GM03348 (cell line): ENCODE measurements at places on chromosomes 12 and 14.

DNA sequence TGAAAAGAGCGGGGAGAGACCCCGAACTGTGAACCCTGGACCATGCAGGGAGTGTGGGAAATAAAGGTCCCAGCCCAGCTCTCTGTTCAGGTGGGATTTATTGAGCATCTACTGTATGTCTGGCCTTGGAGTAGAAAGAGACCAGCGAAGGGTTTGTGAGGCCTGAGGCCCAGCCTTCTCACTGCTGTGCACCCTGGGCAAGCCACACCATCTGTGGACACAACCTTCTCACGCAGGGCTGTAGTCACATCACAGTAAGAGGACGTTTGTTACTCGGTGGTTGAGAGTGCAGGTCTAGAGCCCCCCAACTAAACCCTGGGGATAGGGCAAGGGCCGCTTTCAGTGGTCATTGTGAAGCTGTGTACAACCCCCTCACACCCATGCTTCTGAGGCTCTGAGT, 18.2 kb downstream of the FAM222A start:
- DNase-seq, result no peak

DNA sequence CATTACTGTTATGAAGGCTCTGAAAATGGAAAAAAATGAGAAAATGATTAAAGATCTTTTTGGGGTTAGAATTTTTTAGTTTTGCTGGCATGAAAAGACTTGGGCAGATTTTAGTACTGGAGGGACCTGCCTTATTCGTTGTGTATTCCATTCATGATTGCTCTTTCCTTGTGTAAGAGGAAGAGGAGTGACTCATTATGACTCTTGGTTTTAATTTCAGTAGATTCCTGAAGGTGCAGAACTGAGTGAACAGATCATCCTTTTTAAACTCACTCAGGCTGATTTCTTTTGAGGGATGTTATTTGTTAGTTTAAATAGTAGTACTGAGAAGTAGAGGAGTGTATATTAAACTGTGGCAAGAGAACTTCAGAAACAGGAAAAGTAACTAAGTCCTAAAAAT, 41.6 kb downstream of the AKAP6 start:
- peak; percentile 79 for DNase-seq

DNA sequence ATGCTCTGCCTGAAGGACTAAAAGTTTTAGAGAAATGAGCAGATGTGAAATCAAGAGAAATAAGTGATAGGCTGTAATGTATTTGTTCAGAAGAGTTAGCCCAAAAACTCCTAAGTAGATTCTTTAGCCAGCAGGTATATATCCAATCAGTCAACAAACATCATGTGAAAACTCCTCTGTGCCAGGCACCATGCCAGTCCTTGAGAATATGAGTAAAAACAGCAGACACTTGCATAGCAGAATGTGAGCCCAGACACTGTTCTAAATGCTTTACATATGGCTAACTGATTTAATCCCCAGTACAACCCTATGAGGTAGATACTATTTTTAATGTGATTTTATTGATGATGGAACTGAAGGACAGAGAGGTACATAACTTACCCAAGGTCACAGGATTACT, 329.8 kb downstream of the PAWR start:
- DNase-seq, result no peak

- DNase-seq, result no peak
Measured at GRCh38 chr12:48958049-48958388, 732 bp upstream of the ARF3 start.

GRCh38 chr14:37422748-37423147, 172.3 kb downstream of the FOXA1 start:
- no peak for DNase-seq

- DNase-seq, result no peak
Measured at GRCh38 chr12:117836476-117836875, 132.3 kb downstream of the KSR2 start.

DNA sequence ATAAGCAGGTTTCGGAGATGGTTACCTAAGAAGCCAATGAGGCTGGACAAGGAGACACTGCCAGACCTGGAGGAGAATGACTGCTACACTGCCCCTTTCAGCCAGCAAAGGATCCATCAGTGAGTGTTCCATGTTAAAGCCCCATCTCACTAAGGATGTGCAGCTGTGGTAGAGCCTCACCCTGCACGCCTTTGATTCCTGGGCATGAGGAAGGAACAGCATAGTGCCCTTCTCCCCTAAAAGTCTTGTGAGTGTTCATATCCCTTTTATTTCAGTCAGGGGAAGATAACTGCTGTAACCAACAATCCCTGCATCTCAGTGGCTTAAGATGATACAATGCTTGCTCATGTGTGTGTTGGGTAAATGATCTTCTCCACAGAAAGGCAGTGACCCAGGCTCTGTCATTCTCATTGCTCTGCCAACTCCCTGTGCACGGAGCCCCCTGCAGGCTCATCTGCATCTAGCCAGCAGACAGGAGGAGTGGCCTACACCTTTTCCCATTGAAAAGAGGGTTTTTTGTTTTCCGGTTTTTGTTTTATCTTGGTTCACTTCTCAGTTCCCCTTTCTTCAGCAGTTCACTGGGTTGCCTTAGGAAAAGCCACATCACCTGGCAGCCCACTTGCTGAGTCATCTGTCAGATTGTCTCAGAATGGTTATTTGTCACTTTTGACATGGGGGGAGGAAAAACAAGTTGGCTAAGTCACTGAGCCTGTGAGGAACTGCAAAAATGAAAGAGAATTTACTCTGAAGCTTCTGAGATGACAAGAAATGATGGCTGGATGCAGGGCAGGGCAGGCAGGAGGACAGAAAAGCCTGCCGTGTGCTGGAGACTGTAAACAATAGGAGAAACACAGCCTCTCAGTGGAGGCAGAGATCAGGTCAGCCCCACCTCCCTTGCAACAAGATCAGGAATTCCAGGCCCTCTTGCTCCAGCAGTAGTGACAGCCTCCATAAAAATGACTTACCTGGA, 193.3 kb downstream of the ANO4 start:
- peak; percentile 68 for DNase-seq

- DNase-seq, result no peak
Measured at GRCh38 chr14:102586420-102587104, 5.9 kb upstream of the RCOR1 start.

GRCh38 chr12:124814741-124815613, 48.7 kb downstream of the SCARB1 start:
- DNase-seq, result no peak
